ENCODE measurements at places on chromosomes 2 and 18.
A peak's percentile ranks its signal among the peaks of the same experiment; 100 is the strongest.

DNA sequence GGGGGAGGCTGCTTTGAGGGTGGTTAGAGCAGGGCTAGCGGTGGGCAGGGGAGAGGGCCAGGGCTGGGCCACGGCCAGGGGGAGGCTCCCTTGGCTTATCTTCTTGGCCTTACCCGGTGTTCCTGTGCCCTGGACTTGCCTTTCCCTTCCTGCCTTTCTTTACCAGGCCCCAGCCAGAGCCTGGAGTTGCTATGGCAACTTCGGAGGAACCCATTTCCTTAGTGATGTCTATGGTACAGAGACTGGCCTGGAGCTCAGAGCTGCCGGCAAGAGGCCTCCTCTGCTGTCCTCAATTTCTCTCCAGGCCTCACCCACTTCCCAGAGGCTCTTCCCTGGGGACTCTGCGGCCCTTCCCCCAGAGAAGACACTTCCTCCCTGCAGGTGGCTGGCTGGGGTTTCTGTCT, 11.5 kb downstream of the SPEG start:
- no peak for DNase-seq

DNA sequence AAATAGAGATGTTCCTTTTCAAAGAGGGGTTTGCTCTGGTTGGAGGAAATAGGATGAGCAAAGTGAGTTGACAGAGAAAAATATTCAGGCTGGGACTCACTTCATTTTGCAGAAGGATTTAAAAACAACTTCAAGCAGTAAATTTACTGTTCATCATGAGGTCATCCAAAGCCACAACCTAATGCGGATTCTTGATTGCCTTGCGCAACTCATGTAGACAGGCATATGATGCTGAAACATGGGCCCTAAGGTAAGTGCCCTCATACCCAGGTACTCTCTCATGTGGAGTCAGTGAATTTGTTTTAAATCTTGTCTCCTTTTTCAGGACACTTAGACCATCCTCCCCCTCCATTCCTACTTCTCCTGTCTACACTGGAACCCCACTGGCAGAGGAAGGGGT, 51.9 kb upstream of the LYPD1 start:
- DNase-seq: no peak

DNA sequence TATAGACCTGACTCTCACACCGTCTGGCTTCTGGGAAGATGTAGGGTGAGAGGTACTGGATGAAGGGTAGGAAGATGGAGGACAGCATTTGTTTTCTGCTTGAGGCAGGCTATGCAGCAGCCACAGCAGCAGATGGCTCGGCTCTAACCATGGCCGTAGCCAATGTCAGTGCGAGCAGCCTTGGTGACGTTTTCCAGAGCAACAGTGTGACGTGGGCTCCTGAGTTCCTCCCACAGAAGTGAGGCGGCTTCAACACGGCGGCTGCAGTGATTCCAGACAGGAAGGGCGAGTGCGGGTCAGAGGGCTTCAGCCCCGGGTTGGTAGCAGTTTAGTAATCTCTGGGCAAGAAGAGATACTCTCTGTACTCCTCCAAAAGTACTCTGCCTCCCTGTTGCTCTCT, 133.0 kb upstream of the MYT1L start:
- DNase-seq: peak; percentile 12

- no peak for DNase-seq
Observed at GRCh38 chr2:36672199-36672598, 24.3 kb upstream of the VIT start.

- no peak for DNase-seq
Observed at GRCh38 chr2:229350117-229350805, 79.2 kb upstream of the PID1 start.

DNA sequence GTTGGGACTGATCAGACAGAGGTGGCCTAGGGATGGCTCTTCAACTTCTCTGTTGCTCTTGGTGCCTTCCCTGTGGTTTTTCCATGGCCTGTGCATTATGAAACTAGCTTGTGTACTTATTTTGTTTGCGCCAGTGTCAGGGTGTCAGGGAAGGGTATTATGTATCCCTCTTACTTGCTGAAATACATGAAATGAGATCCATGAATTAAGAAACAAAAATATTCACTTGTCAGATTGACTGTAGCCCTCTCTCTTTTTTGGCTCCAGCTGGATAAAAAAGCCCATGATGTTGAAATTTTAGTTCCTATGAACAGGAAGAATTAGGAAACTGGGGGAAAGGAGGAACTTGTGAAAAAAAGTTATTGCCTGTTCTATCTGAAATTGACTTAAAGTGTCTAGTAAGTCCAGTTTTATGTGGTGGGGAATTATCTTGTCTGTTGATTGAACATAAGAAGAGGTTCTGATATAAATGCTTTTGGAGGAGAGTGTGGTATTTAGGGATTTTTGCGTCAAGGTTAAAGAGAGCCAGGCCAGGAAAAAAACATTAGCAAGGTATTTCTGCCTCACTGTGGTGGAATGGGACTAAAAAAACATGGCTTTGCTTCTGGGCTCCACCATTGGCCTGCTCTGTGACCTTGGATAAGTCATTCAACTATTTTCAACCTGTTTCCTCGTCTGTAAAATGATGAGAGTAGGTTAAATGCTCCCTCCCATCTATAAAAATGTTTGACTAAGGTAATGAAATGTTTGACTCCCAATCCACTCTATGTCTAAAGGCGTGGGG, 12.0 kb downstream of the UGP2 start:
- DNase-seq: no peak

- DNase-seq: no peak
Observed at GRCh38 chr2:11533278-11534070, at the start of gene GREB1. TSS of gene GREB1 (plus strand) at chr2:11534045. CDS start at chr2:11556615, 22,570 bp downstream.

- no peak for DNase-seq
Observed at GRCh38 chr18:2994603-2995432, 18.1 kb downstream of the LPIN2 start.

DNA sequence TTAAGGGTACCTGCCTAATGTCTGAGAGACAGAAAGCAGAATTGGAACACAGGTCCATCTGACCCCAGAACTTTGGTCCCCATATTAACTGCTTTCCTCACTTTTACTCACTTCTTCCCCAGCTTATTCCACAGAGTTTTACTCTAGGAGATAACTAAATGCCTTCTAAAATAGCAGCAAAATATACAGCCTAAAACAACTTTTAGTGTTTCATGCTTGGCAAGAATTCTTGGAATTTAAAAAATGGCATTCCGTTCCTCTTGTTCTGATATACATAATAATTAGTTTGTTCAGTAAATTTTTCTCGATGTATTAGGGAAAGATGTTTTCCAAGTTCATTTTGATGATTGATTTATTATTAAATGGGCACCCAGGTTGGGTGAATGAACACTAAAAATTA, 151.9 kb downstream of the FHOD3 start:
- no peak for DNase-seq

- DNase-seq: no peak
Observed at GRCh38 chr2:42842466-42842865, 50.1 kb upstream of the HAAO start.

- no peak for DNase-seq
Observed at GRCh38 chr2:159445307-159445706, 158.8 kb upstream of the WDSUB1 start.

DNA sequence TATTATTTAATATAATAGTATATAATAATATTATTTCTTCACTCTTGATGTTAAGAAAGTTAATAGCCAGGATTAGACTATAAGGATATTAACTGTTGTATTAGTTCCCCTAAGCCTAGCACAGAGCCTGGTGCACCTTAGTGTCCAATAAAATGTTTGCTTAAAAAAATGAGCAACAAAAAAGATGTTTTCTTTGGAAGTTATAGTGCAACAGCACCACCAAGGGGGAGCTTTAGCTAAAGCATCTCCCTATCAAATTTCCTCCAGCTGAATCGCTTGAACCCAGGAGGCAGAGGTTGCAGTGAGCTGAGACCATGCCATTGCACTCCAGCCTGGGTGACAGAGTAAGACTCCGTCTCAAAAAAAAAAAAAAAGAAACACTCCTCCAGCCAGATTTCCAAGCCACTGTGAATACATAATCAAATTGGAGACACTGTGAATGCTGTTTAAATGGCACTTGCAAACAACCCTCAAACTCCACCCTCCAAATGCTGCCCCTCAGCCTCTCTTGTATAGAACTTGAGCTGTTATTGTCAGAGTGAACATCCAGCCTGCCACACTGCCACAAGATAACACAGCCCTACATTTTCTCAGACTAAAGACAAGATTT, 221.9 kb downstream of the DYM start:
- no peak for DNase-seq

- DNase-seq: peak; percentile 3
Observed at GRCh38 chr18:8424917-8425725, 184.1 kb upstream of the RAB12 start.

GRCh38 chr2:45834372-45834771, 182.9 kb downstream of the PRKCE start:
- no peak for DNase-seq

GRCh38 chr18:78643004-78643403, 336.6 kb upstream of the SALL3 start:
- no peak for DNase-seq

GRCh38 chr2:122341007-122341406, 585.6 kb downstream of the TSN start:
- no peak for DNase-seq

GRCh38 chr18:44857744-44858491, 177.2 kb downstream of the SETBP1 start:
- DNase-seq: no peak

DNA sequence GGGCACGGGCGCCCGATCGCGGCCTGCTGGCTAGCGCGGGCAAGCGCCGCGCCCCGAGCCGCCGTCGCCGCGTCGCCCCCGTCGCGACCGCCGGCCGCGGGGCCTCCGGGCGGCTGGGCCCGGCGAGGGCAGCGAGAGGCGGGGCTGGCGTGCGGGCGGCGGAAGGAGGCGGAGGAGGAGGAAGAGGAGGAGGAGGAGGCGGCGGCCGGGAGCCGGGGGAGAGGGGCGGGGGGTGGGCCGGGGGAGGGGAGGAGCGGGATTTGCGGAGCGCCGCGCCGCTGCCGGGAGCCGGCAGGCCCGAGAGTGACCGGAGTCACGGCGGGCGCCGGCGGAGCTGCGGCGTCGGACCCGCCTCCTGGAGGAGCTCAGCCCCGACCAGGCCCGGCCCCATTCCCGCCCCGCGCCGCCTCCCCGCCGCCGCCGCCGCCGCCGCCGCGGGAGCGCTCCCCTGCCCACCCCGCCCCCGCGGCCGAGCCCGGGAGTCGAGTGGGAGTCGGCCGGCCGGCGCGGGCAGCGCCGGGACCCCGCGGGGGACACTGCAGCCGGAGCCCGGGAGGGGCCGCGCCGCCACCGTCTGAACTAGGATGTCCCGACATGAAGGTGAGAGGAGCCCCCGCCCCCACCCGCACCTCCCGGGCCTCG, at the start of gene KCMF1:
KCMF1 (plus strand) TSS at position 294 of the 642 bp plus-strand sequence; CDS start at position 585, 291 bp downstream.
- DNase-seq: peak; percentile 60

DNA sequence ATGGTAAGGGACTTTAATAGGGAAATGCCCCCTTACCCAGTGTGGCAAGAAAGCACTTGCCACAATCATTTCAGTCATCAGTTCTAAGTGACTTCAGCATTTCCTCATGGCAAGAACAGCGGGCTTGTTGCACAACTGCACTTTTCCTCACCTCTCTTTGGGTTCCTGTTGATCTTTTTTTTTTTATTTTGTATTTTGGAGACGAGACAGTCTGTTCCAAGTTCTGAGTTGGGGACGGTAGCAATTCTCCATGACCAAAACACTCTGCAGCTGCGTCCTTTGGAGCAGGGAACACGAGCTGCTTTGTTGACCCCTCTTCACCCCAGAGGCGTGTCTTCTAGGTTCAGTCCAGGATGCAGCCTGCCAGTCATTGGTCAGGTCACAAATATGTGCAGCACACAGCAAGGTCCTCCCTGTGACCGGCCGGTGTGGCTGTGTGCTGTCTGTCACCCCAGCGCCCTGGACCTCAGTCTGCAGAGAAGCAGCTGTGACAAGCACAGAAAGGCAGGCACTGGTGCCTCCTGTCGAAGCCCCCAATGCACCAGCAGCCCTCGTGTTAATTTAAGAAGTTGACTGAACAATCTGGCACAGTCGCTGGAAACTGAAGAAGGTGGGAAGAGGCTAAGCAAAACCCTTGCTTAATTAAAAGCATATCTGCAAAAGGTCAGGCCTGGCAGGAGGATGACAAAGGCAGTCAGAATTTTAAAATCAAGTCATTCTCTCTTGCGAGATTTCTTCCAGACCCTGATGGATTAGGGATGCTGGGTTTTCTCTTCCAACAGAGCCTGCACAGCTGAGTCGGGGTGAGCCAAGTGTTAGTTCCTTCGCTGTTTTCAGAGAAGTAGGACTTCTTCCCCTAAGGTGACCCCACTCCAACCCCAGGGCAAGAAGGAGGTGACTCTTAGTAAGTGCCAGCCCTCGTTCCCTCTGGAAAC, 96.7 kb upstream of the COPS8 start:
- no peak for DNase-seq

DNA sequence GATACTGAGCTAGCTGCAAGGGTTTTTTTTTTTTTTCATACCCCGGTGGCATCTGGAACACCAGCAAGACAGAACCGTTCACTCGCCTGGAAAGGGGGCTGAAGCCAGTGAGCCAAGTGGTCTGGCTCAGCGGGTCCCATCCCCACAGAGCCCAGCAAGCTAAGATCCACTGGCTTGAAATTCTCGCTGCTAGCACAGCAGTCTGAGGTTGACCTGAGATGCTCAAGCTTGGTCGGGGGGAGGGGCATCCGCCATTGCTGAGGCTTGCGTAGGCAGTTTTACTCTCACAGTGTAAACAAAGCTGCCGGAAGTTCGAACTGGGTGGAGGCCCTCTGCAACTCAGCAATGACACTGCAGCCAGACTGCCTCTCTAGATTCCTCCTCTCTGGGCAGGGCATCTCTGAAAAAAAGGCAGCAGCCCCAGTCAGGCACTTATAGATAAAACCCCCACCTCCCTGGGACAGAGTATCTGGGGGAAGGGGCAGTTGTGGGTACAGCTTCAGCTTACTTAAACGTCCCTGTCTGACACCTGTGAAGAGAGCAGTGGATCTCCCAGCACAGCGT, 5.1 kb upstream of the MIB1 start:
- no peak for DNase-seq

DNA sequence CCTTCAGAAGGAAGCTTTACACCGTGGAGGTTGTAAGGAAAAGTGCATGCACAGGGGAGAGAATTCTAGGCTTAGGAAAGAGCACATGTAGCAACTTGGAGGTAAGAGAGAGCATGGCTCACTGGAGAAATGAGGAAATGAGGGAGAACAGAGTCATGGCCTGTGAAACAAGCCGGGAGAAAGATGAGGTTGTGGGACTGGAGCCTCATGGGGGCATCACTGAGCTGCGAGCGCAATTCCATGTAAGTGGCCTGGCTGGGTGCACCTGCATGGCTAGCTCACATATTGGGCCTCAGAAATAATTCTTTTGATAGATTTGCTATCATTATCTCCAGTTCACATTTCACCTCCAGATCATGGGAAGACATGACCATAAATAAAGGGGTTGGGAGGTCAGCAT, 785.5 kb upstream of the RAB6C start:
- DNase-seq: no peak

- no peak for DNase-seq
Observed at GRCh38 chr2:153109793-153110192, 368.8 kb downstream of the RPRM start.
